ENCODE measurements at places on chromosomes 11 and 22.
A peak's percentile ranks its signal among the peaks of the same experiment; 100 is the strongest.

DNA sequence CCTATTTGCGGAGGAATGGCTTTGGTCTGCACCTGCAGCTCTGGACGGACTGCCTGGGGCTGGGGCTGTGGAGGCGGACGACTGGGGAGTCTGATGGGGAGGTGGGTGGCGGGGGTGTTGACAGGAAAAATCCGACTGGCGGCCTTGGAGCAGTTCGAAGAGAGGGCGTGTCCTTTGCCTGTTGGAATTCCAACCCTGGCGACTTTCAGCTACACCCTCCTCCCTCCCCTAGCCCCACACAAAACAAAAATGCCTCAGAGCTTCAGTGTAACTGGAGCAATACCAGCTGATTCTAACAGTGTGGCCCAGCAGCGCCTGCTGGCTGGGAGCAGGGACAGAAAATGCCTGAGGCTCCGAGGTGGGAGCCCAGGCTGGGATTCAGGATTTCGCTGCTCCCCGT, 85.4 kb downstream of the ATXN10 start:
- DNase-seq, result no peak

DNA sequence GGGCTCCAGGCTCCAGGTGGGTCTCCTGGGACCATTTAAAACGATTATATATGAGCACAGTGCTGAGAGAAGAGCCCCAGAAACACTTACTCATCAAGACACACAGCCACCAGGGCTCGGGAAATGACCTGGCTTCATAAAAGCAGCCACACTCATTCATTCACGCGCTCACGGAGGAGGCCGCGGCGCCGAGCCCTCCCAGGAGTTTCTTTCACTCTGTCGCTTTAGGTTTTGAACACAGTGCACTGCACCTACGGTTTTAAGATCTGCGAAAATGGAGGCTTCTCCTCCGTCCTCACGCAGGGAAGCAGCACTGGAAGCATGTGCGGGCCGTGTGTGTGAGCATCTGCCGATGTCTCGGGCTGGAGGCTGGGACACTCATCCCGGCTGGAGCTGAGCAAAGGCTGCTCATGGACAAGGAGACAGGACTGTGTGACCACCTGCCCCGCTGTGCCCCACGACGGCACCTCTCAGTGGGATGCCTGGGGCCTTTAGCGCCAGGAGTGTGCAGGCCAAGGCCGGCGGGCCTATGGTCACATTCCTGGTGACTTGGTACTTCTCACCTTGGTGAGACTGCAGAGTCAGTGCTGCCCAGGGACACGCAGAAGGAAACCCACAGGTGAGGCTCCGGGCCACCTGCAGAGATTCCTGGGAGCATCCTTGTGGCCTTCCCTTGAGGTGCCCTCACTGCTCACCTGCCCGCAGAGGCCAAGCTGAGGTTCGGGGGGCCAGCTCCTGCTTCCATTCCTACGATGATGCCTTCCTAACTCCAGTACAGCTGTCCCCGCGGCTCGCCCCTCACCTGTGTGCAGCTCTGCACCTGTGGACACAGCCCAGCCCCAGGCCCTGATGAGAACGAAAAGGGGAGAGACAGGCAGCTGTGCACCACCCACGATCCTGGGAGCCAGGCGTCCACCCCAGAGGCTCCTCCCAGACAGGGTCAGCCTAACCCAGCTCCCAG, 872.0 kb downstream of the BRD1 start:
- DNase-seq, result no peak

DNA sequence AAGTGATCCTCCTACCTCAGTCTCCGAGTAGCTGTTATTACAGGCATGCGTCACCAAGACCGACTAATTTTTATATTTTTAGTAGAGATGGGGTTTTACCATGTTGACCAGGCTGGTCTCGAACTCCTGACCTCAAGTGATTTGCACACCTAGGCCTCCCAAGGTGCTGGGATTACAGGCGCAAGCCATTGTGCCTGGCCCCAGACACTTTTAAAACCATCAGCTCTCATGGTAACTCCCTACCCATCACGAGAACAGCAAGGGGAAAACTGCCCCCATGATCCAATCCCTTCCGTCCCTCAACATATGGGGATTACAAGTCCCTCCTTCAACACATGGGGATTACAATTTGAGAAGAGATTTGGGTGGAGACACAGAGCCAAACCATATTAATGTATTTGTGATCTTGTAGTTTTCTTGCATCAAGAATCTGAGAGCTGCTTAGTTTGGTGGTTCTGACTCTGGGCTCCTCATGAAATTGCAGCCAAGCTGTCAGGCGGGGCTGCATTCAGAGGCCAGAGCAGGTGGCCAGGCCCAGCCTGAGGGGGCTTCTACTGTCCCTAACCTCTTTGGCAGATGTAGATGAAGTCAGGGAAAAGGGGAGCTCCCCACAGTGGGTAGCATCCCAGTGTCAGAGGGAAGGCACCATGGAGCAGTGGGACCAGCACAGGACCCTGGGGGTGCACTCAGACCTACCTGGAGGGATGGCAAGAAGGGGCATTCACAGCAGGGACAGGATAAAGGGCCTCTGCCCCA, 31.2 kb upstream of the PRAME start:
- DNase-seq, result no peak

- DNase-seq, result no peak
Measured at GRCh38 chr11:111945198-111945597, 8.1 kb downstream of the DIXDC1 start.

GRCh38 chr11:107741044-107741823, 29.4 kb upstream of the SLN start:
- DNase-seq, result peak; percentile 65

DNA sequence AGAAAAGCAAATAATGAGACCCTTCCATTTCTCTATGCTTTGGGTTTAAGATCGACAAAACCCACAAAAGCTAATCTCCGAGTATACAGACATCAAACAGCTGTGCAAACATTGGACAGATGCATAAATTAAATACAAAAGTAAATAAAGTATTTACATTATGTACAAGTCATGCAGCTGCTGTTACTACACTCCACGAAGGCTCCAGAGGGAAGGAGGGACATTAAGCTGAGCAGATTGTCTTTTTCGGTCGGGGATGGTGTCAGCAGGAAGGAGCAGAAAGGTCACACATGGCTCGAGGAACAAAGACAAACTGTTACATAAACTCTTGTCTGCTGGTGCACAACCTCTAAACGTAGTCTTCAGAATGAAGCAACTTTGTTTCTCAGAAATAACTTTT, 88.8 kb upstream of the BARX2 start:
- DNase-seq, result no peak

- no peak for DNase-seq
Measured at GRCh38 chr11:115996125-115996807, 492.1 kb upstream of the CADM1 start.

DNA sequence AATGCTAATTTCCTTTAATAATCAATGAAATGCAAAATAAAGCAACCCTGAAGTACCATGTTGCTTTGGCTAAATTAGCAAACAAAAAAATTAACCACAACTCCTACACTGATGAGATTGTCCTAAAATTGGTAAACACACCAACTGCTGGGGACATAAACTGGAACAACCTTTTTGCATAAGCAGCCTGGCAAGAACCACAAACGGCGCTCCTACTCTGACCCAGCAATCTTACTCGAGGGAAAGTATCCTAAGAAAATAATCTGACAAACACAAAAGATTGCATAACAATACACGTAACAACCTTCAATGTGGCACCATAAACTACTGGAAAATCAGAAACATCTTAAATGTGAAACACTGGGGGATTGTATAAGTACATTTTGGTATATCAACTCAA, 189.8 kb upstream of the PITPNB start:
- DNase-seq, result no peak

DNA sequence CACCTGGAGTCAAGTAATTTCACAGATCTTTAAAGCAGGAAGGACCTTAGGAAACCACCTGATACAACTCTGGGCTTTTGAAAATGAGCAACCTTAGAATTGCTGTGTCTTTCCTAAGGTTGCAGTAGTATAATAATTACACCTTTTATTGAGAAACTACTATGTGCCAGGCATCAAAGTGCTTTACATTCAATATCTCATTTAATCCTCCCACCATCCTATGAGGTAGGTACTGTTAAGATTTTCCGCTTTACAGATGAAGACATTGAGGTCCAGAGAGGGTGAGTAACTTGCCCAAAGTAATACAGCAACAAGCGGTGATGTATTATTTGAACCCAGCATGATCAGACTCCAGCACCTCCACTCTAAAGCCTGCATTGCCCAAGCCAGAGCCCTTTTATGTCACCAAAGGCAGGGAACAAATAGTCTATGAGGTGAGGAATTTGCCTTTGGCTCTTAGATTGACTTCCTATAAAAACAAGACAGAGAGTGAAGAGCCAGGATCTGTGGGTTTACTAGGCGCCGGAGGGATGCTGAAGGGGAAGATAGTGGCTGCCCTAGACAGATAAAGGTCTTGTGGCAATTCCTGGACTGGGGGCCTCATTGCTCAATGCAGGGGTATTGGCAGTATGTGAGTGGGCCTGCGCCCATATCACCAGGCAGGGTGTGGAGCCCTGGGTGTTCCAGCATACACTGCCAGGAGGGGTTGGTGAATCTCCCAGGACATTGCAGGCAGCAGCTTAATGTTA, 157.1 kb downstream of the FBXO7 start:
- no peak for DNase-seq

DNA sequence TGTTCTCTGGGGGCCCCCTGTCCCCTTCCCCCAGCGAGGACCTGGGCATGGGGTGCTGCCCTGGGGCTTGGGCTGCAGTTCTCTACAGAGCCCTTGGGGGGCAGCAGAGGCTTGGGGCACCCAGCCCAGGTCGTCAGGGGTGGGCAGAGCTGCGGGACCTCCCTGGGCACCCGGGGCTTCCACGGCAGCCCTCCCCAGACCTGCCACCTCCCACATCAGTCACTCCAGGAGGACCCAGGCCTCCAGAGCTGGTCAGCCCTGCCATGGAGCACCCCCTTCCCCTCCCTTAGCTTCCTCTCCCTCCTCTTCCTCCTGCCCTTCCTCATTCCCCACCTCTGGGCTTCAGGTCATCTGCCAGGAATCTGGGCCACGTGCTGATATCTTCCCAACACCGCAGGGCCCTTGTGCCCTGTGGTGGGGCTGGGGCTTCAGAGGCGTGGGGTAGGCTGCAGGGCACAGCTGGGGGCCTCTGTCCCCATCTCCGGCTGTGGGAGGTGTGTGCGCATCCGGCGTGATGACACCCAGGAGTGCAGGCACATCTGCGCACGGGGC, 5.8 kb downstream of the TSPAN4 start:
- no peak for DNase-seq

GRCh38 chr11:30406978-30407762, 84.3 kb downstream of the ARL14EP start:
- no peak for DNase-seq

DNA sequence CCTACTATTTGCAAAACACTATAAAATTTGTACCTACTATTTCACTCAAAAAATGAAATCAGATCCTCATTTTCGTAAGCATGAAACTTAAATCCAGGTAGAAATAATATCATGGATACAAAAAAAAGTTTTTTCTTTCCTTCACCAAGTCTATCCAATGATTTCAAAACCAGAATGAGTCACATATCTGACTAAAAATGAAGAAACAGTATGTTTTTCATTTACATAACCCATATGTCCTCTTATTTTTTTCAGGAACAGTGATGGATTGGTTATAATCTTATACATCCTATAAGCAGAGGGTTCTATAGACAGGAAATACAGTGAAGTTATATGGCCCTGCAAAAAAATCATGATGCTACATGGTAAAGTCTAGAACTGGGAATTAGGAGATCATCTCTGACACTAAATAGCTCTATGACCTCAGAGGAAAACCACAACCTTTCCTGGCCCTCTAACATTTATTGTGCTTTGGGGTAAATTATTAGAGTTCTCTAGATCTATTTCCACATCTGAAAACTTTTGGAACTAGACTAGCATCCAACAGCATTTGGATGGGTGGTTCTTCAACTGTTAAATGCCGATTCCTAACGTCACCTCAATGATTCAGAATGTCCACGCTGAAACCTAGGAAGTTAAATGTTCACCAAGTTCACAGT, 10.9 kb downstream of the MTMR2 start:
- DNase-seq, result no peak

GRCh38 chr11:31714840-31715239, 96.3 kb downstream of the PAX6 start:
- DNase-seq, result no peak

Data from GF-D8 (cell line).